ENCODE measurements at places on chromosomes 16 and 17. TPM values are rescaled to one million over a fixed set of nuclear protein-coding genes. Genes with fewer than 3 reads are reported as not detected.

KRTAP4-1 gene
- total RNA-seq = not detected

HSD11B2 gene
- not detected for total RNA-seq

STH gene
- total RNA-seq = 26.6 TPM

BAHCC1 gene
- total RNA-seq = 31.3 TPM

PARD6A gene
- 7.8 TPM for total RNA-seq

CTRB1 gene
- not detected for total RNA-seq

ARHGAP23 gene
- 75.7 TPM for total RNA-seq

SEZ6L2 gene
- 52.0 TPM for total RNA-seq

NT5M gene
- total RNA-seq = 5.0 TPM

TBC1D3 gene
- not detected for total RNA-seq

TPSG1 gene
- not detected for total RNA-seq

CHST4 gene
- not detected for total RNA-seq

GAST gene
- not detected for total RNA-seq

SLC16A6 gene
- total RNA-seq = 0.94 TPM

AATK gene
- 12.5 TPM for total RNA-seq

KRT13 gene
- not detected for total RNA-seq

ELOB gene
- 82.9 TPM for total RNA-seq

PRR11 gene
- total RNA-seq = 2.8 TPM

TAT gene
- total RNA-seq = not detected

SPPL2C gene
- 0.63 TPM for total RNA-seq

CLDN9 gene
- total RNA-seq = not detected

PYCARD gene
- 1.3 TPM for total RNA-seq

CD300E gene
- not detected for total RNA-seq

ST6GALNAC1 gene
- 3.1 TPM for total RNA-seq

CDH13 gene
- total RNA-seq = 50.1 TPM

Measured in parietal lobe (tissue), 2 donors.